ENCODE measurements at places on chromosomes 13 and 19.

DNA sequence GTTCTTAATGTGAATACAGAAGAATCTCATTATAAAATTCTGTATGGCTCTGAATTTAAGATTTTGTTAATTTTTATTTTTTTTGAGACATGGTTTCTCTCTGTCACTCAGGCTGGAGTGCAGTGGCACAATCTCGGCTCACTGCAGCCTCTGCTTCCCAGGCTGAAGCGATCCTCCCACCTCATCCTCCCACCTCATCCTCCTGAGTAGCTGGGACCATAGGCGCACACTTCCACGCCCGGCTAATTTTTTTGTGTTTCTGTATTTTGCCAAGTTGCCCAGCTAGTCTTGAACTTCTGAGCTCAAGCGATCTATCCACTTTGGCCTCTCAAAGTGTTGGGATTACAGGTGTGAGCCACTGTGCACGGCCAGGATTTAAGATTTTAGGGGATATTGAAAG, 14.3 kb downstream of the CYP2A7 start:
- DNase-seq: no peak

- DNase-seq: peak; percentile 33
These were observed 20.8 kb downstream of the NOVA2 start for GRCh38 chr19:45952686-45953505.

DNA sequence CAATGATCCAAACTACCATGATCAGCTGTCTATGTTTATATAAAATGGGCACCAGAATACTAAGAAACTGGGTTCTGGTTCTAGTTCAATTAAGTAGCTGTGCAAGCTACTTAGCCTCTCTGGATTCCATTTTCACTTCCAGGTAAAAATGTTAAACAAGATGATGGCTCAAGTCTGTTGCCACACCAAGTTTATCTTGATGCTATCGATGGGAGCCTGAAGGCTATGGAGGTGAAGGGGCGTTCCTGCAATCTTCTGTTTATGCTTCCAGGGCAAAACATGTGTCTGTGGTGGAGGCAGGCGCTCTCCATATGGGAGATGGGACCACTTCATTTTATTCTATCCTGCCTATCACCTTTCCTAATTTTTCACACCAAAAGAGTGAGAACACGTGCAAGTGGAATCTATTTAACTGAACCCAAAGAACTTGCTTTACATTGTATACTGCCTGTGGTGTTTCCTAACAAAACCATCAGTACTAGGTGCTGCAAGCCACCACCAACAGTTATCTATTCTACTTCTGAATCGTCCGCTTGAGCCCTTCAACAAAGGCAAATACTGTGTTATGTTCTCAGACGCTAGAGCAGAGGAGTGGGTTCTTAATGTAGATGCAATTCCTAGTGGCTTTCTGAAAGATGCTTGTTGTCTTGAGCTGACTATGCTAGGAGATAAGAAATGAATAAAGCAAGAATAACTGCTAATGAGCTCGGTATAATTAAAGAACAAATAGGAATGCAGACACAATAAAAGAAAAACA, 70.9 kb downstream of the DOCK9 start:
- DNase-seq: no peak

GRCh38 chr13:28744091-28744536, 25.3 kb upstream of the SLC46A3 start:
- DNase-seq: peak; percentile 27

DNA sequence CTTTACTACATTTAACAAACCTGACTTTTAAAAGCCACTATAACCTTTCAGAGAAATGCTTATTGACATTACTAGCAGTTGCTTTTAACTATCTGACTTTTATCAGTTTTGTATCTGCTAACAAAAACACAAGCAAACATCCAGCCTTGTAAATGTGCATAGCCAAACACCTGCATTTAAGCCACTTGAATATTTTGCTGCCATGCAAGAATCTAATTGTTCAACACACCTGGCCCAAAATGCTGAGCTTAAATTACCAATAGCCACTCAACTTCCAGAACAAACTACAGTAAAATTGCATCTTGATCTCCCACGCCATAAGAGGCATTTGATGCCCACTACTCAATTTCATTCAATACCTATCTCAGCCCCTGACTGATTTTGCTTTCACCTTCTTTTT, 9.3 kb downstream of the ZIC5 start:
- no peak for DNase-seq

- DNase-seq: no peak
These were observed 236 bp upstream of the TINCR start for GRCh38 chr19:5567970-5568407.

- DNase-seq: no peak
These were observed 41.7 kb downstream of the ELL start for GRCh38 chr19:18480006-18480691.

DNA sequence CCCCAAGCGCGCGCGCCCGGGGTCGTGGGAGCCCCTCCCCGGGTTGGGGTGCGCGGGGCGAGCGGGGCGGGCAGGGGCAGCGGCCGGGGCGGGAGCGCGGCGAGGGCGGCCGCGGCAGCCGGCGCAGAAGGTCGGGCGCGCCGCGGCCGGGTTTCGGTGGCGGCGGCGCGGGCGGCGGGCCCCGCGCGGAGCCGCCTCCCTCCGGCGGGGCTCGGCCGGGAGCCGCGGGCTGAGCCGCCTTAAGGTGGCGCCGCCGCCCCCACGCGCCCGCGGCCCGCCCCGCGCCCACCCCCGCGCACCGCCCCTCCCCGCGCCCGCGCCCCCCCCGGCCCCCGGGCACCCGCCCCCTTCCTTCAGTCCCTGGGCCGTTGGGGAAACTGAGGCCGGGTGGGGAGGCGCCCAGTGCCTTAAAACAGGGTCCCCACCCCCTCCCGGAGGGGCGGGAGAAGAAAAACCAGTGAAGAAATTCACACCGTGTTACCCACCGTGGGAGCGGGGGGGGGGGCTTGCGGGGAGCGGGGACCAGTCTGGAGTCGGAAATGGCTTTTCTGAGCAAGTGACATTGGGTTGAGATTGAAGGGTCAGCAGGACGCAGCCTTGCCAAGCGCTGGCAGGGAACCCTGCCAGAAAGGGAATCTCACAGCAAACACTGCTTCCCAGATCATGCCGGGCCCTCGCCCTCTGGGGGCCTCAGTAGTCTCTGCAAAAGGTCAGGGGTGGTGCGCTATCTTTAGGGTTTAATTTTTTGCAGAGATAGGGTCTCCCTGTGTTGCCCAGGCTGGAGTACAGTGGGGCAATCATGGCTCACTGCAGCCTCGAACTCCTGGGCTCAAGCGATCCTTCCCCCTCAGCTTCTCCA, at the start of gene TLE2:
TLE2 (minus strand) TSS at position 216 of the 859 bp plus-strand sequence. CDS start 376 bp downstream, outside the sequence.
- peak; percentile 24 for DNase-seq

GRCh38 chr13:79724348-79725103, 243.6 kb downstream of the NDFIP2 start:
- DNase-seq: no peak

DNA sequence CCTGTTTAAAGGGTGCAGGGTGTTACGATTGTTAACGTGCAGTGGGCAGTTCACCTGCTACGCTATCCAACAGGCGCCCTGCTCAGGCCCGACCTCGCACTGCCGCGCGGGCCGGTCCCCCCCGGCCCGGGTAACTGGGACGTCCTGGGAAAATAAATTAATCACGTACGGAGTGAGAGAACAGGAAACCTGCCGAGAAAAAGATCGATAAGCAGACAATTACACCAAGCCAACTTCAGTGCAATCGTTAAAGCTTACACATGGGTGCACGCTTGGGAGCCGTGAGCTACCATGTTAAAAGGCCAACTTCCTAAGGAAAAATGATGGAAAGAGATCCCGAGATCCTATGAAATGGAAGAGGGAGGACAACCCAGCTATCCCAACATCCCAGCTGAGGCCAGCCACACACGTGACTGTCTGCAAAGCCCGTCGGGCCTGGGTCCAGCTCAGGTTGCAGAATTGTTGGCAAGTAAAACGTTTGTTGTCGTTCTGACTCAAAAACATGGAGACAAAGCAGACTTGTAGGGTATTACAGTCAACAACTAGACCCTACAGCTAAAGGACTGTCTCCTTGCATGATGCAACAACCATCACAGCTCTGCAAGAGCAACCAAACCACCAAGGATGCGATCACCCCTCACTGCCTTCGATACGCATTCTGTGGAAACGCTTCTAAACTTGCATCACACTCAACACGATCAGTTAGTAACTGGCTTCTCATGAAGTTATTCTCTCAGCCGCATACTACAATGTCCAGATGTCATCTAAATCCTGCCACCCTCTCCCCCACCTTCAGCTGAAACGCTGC, 741 bp upstream of the TUBGCP3 start:
- no peak for DNase-seq

GRCh38 chr19:35223862-35224505, 4.6 kb downstream of the FAM187B start:
- DNase-seq: no peak

DNA sequence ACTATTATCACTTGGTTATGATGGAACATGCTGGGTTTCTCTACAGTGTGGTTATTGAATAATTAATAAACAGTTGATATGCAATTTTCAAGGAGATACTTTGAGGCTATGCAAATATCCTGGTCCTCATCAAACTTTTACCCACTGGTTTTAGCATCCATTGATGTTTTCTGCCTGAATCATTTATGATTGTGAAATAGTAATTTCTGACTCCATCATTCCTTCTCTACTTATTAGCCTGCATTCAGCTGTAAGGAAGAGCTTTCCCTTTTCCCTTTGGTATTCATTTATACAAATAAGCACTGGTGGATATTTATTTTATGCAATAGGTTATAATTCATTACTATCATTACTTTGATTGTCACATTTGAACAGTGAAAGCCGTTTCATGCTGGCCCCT, 13.9 kb upstream of the DNAJC15 start:
- no peak for DNase-seq

DNA sequence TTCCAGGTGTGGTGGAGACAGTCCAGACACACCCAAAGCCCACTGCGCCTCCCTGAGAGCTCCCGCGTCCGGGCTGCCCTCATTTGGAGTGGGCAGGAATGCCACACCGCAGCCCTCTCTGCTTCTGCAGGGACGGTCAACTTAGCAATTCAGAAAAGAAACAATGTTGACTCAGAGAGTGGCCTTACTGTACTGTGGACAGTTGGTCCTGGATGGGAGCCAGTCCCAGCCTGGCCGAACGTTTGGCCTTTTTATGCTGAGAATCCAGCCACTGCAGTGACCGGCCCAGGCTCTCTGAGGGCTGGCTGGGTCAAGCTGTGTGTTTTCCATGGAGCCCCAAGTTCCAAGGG, 7.2 kb downstream of the GAS6 start:
- peak; percentile 55 for DNase-seq

Data from dermis microvascular lymphatic vessel endothelial cell (primary cell).